DMS53 (cell line): ENCODE measurements at places on chromosomes 7 and 10.

DNA sequence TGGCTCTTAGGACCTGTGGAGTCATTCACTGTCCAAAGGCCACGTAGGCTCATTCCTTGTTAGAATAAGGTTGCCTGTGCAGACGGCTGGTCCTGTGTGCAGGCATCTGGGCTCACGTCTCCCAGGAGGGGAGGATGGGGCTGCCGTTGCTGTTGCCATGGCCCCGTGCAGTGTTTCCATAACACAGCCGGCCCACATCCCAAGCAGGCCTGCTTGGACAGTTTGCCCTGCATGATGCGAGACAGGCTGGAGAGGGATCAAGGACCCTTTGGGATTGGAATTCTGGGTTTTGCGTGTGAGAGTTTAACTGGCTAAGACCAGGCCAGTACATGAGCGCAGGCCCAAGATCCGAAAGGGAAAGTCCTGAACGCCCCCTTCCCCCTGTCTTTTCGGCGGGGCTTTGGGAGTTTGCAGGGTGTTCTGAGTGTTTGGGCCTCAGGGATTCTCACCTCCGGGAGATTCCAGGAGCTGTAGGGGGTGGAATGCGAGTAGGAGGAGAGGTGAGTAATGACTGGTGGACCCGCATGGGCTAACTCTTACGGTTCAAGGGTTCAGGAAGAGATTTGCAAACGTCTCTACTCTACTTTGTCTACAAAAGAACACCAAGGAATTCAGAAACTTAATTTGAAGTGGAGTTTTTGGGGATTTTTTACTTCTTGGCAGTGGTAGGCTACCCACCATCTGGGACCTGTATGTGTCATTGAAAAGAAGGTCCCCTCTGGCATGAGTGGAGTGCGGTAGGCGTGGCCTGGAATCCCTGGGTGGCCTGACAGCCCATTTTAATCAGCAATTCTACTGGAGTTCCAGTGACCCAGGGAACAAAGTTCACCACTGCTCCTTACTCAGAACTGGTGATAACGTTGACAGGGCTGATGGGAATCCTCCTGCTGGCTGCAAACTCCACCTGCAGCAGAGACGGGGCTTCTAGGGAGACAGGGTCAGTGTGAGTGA, 125.4 kb downstream of the ITIH5 start:
- DNase-seq = no peak

- peak; percentile 56 for DNase-seq
Observed at GRCh38 chr7:16114633-16115032, 306.7 kb downstream of the CRPPA start.

DNA sequence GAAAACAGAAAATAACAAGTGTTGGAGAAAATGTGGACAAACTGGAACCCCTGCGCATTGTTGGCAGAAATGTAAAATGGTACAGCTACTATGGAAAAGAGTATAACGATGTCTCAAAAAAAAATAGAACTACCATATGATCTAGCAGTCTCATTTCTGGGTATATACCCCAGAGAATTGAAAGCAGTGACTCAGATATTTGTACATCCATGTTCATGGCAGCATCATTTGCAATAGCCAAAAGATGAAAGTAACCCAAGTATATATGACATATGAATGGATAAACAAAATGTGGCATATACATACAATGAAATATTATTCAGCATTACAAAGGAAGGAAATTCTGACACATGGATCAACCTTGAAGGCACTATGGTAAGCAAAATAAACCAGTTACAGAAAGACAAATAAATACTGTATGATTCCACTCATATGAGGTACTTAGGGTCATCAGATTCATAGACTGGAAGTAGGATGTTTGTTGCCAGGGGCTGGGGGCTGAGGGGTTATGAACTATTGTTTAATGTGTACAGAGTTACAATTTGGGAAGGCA, 4.9 kb downstream of the NRCAM start:
- peak; percentile 72 for DNase-seq

GRCh38 chr10:36183056-36183455, 541.0 kb upstream of the FZD8 start:
- no peak for DNase-seq

DNA sequence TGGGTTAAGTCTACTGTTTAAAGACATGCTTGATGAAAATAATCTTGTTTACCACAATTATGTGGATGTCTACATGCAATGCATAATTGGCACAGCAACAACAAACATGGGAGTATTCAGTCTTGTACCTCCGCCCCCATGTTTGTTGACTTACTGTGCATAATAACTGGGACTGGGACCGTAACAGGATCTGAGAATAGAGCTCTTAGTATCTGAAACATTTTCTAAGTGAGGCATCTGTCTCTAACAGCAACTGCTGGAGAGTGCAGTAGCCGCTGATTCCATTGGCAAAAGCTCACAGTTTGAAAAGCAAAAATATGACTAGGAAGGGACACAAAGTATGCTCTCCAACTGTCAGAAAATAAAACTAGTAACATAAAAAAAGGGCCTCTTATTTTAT, 61.6 kb downstream of the ENO4 start:
- no peak for DNase-seq

DNA sequence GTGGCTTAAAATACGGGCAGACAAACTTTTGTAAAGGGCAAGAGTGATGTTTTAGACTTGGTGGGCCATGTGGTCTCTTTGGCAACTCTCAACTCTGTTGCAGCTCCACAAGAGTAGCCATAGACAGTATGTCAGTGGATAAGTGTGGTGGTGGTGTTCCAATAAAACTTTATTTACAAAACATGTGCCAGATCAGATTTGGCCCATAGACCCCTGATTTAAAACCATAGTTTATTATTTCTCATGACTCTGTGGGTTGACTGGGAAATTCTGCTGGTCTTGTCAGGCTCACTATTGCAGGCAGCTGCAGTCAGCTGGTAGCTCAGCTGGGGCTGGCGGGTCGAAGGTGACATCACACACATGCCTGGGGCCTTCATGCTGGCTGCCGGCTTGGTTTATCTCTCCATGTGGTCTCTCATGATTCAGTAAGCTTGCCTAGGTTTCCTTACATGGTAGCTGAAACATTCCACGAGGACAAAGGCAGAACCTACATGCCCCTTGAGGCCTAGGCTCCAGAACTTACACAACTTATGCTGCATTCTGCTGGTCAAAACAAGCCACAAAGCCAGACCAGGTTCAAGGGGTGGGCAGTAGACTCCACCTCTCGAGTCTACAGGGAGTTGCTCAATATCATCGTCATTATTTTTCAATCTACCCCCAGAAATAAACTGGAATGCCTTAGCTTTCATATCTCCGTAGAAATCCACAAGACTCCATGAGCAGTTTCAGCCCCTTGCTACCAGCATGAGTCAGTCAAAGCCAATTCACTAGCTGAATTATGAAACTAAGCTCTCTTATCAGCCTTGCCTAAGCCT, 245.7 kb downstream of the WDR11 start:
- no peak for DNase-seq

DNA sequence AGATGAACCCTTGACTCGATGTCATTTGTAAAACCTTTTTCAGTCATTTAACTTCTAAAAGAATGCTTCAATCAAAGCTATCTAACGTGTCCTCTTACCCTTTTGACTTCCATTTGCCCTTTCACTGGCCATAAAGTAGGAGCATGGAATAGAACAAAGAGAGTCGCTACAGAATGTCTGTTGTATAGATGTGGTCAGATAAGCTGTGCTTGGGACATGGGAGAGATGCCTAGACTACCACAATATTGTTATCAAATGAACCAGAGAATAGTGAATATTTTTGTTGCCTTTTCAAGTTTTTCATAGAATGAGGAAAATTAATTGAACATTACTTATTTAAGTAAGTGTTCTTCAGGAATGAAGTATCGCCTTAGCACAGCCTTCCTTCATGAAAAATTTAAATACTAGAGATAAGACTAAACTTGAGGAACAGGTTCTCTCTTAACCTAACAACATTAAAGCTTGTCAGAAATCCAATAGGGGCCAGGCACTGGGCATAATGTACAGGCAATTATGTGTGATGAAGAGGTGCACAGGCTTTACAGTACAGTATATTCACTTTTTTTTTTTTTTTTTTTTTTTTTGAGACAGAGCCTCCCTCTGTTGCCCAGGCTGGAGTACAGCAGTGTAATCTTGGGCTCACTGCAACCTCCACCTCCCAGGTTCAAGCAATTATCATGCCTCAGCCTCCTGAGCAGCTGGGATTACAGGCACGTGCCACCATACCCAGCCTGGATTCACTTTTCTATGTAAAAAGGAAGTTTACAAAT, 7.5 kb upstream of the KMT2E start:
- DNase-seq = peak; percentile 50

- DNase-seq = no peak
Observed at GRCh38 chr10:120172356-120172755, 279.8 kb downstream of the SEC23IP start.

DNA sequence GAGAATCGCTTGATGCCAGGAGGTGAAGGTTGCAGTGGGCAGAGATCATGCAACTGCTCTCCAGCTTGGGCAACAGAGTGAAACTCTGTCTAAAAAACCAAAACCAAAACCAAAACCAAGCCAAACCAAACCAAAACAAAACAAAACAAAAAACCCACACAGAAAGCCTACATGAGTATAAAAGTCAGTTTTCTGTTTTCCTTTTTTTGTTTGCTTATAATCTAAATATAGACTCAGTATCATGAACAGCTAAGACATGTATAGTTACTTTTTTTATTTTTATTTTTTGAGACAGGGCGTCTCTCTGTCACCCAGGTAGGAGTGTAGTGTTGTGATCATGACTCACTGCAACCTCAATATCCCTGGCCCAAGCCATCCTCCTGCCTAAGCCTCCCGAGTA, 16.8 kb upstream of the MTPN start:
- DNase-seq = no peak

DNA sequence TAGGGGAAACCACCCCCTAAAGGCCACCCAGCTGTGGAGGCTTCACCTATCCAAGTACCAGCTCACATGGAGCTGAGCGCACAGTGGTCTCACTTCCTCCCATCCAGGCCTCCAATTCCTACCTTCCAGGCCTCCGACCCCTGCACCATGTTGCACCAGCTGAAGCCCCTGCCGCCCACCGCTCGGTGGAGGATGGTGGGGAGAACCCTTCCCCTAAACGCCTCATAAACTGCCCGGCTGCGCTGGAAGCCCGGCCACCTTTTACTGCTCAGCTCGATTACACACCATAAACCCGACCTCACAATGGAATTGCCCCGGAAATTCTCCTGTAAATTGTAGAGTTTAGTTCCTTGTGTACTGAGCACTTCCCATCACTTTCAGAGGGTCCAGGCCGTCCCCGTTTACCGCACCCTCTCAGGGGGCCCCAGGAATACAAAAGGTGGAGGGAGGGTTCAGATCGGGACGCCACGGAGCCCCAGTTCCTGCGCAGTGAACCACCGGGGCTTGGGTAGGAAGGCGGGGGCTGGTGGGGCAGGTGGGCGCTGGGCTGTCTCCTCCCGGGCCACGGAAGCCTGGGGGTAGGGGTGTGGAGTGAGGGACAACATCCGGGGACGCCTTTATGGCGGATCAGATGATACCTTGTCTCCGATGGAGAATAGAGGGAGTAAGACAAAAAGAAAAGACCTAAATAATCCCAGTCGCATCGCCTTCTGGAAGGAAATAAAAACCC, 1.4 kb upstream of the HOXA7 start:
- no peak for DNase-seq

GRCh38 chr7:18352339-18353255, 143.0 kb upstream of the HDAC9 start:
- DNase-seq = peak; percentile 83

- peak; percentile 64 for DNase-seq
Observed at GRCh38 chr7:44967571-44968446, 11.0 kb downstream of the MYO1G start.

- no peak for DNase-seq
Observed at GRCh38 chr7:5776894-5777660, 4.4 kb downstream of the RNF216 start.
